Endothelial cell (in vitro differentiated cells): ENCODE measurements at places on chromosomes 5 and 9.
A peak's percentile ranks its signal among the peaks of the same experiment; 100 is the strongest.

DNA sequence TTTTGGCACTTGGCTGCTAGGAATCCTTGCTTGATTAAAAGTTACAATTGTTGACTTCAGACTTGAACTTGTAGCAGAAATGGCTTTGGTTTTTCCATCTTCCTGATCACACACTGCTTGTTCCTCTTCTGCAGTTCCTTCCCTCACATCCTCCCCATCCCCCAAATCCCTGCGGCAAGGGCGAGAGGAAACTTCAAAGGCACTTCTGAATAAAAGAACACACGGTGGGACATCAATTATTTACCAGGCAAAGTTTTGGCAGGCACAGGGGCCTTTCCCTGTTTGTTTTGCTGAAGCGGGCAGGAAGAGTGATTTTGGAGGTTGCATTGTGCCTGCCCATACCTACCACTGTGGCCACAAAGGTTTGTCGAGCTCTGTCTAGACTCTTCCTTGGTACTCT is 260.9 kb downstream of the KIF4B start:
- DNase-seq: no peak

DNA sequence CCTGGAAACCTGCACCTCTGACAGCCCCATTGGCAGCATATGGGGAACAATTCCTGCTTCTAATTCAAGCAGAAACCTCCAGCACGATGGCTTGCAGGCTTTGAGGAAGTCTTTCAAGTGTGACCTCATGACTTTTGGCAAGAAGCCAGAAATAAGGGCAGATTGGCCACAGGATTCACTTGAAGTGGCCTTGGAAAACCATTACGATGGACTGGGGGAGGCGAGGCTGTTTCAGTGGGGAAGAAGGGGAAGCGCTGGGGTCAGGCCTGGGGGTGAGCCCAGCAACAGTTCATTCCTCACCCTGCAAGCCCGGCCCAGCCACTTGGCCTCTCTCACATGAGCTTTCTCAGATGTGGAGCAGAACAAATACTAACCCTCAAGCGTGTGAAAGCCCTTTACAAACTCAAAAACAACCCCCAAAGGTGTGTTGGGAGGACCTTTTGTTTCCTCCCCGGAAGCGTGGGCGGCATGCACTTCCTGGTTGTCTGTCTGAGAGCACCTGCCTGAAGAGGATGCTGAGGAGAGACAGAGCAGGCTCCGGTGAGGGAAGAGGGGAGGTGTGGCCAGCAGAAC is 26.9 kb upstream of the EEIG1 start:
- peak; percentile 38 for DNase-seq

DNA sequence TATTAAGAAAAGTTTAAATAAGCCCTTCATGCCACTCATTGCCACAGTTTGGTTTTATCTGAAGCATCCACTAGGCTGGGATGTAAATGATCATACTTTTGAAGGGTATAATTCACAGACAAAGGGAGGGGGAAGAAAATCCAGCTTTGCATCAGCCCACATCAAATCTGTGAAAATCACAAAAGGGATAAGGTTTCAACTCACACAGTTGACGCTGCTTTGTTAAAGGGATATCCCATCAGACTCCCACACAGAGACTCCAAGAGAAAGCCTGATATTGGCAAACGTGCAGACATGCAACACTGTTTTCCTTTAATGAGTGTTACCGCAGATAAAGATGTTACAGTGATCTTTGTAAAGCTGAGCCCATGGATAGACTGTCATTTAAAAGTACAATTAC is 602.9 kb downstream of the TLE1 start:
- no peak for DNase-seq

GRCh38 chr9:78598120-78598519 is 301.2 kb downstream of the PSAT1 start:
- DNase-seq: no peak

DNA sequence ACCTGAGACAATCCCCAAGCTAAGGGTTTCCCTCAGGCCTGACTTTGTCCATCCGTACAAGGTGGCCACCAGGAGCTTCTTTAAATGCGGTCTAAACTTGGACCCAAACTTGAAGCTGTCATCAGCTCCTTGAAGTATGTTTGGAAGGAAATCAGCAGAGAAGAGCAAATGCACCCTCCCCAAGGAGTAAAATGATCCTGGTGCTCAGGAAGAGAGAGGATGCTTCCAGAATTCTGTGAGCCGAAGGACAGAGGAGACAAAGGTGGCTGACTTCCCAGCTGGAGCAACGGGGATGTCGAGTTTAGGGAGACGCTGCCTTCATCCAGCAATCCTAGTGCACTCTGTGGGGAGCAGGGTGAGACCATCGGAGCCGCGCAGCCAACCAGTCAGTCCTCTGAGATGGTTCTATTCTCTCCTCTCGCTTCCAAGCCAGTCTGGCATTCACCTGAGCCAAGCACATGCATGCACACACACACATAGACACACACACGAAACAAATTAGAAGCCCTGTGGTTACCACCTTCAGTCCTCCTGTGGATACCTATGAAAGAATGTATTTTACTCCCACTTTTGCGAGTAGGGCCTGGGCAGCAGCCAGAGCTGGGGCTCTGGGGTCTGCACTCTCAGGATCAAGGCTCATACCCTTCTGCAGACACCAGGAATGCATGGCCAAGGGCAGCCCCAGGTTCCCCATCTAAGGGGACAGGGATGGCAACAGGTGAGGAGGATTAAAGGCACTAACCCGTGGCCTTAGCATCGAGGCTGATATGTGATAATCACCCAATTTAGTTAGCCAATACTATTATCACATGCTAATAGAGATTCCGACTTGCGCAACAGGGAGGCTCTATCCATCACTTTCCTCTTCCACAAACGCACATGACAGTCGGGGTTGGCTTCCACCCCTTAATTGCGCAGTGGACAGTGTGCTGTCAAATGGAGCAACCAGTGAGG is 75.8 kb downstream of the GTF3C4 start:
- DNase-seq: no peak

DNA sequence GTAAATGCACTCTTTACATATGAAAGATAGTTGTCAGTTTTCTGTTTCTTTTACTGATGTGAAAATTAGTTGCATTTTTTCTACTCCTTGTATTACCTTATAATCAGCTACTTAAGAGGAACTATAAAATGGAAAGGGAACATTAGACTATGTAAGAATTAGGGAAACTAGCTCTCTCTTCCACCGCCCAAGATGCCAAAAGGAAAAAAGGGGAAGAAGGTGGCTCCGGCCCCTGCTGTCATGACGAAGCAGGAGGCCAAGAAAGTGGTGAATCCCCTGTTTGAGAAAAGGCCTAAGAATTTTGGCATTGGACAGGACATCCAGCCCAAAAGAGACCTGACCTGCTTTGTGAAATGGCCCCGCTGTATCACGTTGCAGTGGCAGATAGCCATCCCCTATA is 15.2 kb upstream of the HOMER1 start:
- no peak for DNase-seq

DNA sequence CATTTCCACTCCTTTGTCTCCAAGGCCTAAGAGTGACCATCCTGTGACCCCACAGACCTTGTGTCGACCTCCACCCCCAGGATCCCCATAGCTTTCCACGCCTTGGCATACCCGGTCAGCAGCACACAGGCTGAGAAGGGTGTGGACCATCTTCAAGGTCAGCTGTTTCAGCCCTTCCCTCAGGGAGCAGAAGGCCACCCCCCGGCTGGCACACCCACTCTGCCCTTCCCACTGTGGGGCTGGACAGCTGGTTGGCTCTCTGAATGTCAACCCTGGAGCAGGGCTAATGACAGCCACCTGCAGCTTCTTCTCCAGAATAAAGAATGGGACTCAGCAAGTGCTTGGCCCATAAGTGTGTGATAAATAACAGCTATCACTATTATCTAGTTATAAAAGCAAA is 93.1 kb downstream of the OLFM1 start:
- DNase-seq: no peak

- no peak for DNase-seq
Measured at GRCh38 chr5:124662181-124662781, 84.2 kb downstream of the ZNF608 start.

DNA sequence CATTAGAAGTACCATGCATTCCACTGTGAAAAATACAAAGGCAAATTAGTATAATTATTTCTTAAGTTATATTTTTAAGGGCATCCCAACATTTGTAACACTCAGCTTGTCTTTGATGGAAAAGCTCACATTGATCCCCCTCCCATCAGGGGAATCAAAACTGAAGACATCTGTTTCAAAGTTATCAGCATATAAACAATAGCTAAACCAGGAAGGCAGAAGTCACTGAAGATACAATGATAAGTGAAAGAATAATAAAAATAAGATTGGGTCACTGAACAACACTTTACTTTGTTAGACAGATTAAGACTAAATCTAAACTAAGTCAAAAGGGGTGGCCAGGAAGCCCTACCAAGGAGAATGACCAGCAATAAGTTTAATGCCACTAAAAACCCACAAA is 801.9 kb upstream of the ACO1 start:
- no peak for DNase-seq

DNA sequence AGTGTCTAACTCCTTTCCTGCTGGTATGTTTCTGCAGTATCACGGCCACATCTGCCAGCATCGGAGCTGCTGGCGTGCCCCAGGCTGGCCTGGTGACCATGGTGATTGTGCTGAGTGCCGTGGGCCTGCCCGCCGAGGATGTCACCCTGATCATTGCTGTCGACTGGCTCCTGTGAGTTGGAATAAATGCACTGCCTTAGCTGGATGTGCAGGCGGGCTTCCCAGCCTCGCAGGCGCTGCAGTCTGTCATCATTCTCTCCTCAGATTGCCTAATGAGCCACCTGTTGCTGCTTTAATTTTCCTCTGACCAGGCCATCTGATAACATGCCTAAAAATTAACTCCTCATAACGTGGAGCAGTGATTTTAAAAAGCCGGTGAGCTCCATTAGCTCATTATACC is 79.1 kb upstream of the PLPP6 start:
- no peak for DNase-seq
